ENCODE measurements at places on chromosomes 3 and 15. TPM values are rescaled to one million over a fixed set of nuclear protein-coding genes. Genes with fewer than 3 reads are reported as not detected.
A peak's percentile ranks its signal among the peaks of the same experiment; 100 is the strongest.

Gene RMDN3
- total RNA-seq: 31.1 TPM

DNA sequence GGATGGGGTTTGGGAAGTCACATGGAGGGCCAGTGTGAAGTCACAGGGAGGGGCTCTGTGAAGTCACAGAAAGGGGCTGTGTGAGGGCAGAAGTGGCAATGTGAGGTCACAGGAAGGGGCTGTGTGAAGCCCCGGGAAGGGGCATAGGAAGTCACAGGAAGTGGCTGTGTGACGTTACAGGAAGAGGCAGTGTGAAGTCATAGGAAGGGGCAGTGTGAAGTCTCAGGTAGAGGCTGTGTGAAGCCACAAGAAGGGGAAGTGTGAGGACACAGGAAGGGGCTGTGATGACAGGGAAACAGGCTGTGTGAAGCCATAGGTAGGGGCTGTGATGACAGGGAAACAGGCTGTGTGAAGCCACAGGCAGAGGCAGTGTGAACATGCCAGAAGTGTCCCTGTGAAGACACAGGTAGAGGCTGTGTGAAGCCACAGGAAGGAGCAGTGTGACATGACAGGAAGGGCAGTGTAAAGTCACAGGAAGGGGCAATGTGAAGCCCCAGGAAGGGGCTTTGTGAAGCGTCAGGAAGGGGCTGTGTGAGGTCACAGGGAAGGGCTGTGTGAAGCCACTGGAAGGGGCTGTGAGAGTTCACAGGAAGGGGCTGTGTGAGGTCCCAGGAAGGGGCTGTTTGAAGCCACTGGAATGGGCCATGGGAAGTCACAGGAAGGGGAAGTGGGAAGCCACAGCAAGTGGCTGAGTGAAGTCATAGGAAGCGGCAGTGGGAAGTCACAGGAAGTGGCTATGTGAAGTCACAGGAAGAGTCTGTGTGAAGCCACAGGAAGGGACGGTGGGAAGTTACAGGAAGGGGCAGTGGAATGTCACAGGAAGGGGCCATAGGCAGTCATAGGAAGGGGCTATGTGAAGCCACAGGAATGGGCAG lies 37.1 kb downstream of the GASK1A start:
- no peak for DNase-seq

GRCh38 chr15:40309344-40309862 lies 1.7 kb upstream of the PLCB2 start:
- DNase-seq: no peak

Gene CPN2
- total RNA-seq: not detected

DNA sequence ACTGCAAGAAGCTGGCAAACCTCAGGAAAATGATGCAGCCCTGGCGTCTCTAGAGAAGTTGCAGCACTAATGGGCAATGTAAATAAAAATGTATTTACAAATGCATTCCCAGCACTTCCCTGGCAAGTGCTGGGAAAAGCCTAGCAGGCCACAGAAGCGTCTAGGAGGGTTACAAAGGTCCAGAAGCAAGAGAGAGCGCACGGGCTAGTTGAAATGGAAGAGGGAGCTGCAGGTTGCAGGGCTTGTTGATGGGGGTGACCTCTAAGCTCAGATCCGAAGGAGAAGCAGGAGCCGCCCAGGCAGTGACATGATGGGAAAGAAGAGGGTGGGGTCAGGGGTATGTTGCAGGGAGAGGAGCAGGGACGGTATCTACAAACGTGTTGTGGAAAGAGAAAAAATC lies 2.7 kb upstream of the KNL1 start:
- DNase-seq: peak; percentile 32

DNA sequence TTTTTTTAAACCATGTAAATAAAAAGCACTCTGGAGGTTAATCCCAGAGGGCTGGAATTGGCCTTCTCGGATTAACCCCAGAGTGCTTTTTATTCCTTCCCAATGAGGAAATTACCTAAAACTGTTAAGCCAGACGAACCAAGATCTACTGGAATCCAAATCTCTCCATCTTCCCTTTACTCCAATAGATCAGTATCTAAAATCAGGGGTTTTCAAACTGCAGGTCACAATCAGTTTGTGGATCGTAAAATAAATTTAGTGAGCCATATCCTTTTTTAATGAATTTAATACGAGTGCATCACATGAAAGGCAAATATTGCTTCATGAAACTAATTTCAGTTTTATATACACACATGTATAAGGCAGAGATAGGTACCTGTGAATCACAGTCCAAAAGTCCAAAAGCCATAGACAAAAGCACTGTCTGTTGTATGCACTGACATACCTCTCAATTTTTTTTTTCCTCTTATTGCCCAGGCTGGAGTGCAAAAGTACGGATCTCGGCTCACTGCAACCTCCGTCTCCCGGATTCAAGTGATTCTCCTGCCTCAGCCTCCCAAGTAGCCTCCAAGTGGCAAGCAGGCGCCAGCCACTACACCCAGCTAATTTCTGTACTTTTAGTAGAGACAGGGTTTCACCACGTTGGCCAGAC lies 61.3 kb downstream of the TBL1XR1 start:
- no peak for DNase-seq

Gene PIK3R4
- total RNA-seq: 21.7 TPM

Gene MASP1
- 0.52 TPM for total RNA-seq

All from colonic mucosa (tissue), 4 donors.